Right kidney (tissue), 9 donors: ENCODE measurements at places on chromosomes 5 and 9.

DNA sequence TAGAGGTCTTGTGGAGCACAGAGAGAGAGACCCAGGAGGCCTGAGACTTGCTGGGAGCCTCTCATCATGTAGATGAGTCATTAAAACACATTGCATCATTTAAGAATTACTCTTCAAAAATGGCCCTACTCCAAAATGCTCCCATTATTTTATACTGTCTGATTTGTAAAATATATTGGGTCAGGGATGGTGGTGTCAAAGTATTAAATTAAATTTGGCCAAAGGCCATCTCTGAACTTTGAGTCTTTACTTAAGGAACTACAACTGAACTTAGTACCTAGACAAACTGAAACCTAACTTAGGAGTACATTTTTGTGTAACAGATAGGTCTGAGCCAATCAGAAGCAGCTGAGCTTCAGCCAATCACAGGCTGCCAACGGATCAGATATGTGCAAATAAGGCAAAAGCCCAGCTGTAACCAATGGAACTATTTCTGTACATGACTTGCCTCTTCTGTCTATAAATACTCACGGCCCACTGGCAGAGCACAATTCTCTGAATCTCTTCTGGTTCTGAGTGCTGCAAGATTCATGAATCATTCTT, 657.2 kb downstream of the TLE1 start:
- no peak for DNase-seq

DNA sequence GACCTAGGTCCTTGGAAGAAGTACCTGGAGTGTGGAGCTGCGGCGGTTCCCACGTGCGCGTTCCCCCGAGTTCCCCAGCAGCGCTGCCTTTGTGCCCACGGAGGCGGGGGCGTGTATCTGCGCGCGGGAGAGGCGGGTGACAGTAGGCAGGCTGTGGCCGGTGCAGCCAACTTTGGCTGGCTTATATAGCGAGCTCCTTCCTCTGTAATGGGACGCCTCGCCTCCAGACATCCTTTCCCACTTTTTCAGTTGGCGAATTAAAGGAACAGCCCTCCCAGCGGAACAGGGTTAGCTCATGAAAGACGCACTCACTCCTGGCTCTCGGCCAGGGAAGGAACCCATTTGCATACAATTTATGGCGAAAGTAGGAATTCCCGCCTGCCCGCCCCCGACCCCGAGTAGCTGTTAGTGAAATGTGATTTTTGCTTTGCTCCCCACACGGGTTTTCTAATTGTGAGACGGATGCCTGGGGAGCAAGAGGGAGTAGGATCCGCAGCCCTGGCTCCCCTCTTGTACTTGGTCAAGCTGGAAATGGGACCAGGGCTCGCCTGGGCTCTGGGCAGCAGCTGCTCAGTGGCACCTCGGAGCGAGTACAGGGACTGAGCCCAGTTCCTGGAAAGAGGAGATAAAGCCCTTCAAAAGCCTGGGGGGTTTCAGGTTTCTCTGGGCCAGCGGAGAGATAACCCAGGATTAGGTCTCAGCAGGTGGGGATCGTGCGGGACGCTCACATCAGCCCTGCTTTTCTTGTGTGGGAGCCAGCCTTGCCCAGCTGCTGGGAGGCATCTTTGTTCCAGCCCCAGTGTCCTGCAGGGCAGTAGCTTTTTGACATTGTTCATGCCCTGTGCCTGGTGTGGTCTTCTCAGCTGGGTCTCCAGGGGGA, at the start of gene TNC:
Gene TNC, minus strand, starts transcription at position 159 of the 880 bp plus-strand sequence. CDS start 27,139 bp downstream, outside the sequence.
- peak; percentile 83 for DNase-seq

DNA sequence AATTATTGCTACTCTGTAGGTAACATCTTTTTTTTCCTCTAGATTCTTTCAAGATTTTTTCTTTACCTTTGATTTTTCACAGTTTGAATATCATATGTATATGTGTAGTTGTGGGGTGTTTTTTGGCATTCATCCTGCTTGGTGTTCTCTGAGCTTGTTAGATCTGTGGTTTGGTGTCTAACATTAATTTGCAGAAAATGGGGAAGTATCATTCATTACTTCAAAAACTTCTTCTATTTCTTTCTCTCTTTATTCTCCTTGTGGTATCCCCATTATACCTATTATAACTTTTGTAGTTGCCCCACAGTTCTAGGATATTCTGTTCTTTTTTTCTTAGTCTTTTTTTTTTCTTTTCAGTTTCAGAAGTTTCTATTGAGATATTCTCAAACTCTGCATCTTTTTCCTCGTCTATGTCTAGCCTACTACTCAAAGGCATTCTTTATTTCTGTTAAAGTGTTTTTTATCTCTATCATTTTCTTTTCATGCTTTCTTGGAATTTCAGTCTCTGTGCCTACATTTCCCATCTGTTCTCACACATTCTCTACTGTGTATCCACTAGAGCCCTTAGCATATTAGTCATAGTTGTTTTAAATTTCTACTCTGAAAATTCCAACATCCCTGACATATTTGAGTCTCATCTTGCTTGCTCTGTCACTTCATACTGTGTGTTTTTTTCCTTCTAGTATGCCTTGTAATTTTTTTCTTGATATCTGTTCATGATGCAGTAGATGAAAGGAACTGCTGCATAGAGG, 60.1 kb upstream of the GNA14 start:
- DNase-seq = no peak

GRCh38 chr5:140381972-140382371, 19.7 kb upstream of the ANKHD1 start:
- no peak for DNase-seq

GRCh38 chr9:70811638-70812037, 309.8 kb downstream of the TRPM3 start:
- no peak for DNase-seq

DNA sequence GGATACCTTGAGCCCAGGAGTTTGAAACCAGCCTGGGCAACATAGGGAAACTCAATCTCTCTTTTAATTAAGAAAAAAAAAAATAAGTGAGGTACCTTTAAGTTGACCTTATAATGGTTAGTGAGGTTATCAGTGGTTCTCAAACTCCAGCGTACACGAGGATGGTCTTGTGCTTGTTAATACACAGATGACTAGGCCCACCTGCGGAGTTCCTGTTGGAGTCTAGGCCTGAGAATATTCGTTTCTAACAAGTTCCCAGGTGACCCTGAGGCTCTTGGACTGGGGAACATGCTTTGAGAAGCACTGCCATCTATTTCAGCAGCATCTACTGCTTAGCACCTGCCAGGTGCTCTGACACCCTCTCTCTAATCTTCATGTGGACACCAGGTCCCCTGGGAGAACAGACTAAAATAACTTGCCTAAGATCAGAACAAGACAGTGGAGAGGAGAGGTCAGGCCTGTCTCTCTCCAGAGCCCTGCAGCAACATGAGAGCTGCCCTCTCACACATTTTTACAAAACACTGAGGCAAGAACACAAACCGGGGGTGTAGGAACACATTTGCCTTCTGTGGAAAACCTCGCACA, 24.6 kb downstream of the TLE1 start:
- DNase-seq = no peak

DNA sequence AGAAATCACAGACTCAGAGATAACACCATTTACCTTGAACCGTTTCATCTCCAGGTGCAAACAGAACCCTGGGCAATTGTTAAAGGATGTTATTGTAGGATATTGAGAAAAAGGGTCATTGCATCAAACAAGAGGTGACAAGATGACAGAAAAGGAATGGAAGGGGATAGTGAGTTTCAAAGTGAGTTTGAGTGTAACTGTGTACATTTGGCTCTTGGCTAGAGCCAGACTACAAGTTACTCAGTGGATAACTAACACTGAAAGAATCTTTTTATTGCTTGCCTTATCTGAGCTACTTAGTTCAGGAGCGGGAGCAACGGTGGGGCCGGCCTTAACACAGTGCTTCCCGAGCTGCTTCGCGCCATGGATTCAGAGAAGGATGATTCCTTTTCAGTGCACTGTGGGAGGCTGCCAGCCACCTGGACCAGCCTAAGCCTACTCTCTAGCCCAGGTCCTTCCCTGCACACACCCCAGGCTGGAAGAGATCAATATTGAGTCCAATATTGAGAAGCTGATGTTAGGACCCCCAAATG, 193.4 kb downstream of the ATPSCKMT start:
- no peak for DNase-seq

DNA sequence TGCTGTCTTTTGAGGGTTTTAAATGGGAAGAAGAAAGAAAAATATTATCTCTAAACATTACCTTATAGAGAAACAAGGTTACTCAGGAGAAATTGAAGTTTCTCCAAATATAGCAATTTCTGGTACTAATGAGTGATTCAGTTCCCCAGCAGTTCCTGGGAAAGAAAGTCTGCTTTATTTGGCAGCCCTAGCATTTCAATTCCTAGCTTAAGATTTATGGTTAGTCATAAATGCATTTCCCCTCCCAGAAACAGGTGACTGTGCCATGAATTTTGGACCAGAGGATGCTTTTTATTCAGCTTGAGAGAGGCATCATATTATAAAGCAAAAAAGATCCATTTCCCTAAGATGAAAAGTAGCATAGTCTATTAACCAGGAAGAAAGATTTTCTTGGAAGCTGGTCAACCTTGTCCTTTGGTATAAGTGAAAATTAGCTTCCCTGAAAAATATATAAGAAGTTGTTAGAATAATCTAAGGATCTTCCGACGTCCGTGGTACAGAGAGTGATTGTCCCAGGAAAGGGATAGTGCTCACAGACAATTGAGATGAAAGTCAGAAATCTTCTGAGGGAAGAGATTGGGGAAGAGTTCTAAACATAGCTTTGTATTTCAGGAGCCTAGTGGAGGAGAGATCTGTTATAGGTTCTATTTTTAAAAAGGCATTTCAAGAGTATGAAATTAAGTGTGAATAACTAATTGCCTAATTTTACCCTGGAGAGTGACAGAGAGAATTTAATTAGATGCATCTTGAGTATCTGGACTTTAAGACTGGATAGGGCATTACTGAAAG, 164.9 kb downstream of the ESM1 start:
- no peak for DNase-seq

GRCh38 chr5:116564312-116564711, 10.3 kb downstream of the SEMA6A start:
- no peak for DNase-seq

DNA sequence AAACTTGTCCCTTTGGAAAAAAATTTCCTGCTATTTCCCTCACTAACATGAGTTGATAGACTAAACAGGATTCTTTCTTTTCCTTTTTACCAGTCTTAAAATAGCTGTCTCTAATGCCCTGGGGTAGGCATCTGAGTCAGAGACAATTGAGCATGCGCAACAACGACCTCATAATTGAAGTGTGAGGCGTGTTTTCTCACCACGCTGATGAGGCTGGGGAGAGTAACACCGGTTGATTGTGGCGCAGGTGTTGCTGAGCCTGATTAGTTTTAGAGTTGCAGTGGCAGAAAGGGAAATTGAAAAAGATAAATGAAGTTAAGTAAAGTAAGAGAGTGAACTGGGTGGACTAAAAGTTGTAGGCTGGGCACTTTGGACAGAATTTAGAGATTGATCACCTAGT, 213.7 kb downstream of the TLR4 start:
- no peak for DNase-seq

DNA sequence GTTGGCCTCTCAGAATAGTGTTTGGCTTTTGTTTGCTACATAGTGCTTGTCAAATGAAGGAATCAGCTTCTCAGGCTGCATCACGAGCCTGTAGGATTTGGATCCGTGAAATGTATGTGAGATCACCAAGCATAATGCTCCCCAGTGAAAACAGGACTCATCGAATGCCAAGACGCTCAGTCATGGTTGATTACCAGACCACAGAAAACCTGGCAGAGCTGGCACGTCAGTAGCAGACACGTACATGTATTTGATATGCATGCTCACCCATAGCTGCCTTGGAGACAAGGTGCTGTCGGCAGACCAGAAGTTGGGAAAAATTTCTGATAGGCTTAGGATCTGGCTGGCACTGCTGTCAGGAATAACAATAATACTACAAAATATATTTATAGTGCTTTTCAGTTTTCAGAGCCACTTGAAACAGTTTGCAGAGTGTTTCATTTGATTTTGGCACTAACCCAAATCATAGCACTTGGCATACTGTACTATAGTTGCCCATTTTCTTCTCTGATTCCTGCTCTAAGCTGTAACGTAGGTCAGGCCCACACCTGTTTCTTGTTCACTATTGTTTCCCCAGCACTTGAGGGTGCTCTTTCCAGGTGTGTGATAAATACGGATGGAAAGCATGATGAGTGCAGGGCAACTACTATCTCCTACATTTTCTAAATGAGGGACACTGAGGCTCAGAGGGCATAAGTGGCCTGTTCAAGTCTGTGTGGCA, 226.1 kb downstream of the NR3C1 start:
- no peak for DNase-seq

- DNase-seq = no peak
Measured at GRCh38 chr9:117739624-117740347, 35.6 kb downstream of the TLR4 start.

DNA sequence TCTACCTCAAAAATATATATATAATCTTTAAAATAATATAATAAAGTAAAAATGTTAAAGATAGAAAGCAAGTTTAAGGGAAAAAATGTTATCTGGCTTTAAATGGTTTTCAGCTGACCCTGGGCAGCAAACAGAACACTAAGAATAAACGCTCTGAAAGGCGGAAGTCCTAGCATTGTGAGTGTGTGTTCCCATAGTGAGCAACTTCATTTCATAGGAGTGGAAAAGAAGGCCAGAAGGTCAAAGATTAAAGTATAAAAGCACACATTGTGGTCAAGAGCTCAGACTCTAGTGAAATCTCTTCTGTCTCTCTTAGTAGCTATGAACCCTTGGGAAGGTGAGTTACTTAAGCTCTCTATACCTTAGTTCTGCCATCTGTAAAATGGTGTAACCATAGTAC, 374.4 kb downstream of the ENC1 start:
- DNase-seq = no peak

- no peak for DNase-seq
Measured at GRCh38 chr5:66134407-66134861, 9.7 kb upstream of the SREK1 start.

DNA sequence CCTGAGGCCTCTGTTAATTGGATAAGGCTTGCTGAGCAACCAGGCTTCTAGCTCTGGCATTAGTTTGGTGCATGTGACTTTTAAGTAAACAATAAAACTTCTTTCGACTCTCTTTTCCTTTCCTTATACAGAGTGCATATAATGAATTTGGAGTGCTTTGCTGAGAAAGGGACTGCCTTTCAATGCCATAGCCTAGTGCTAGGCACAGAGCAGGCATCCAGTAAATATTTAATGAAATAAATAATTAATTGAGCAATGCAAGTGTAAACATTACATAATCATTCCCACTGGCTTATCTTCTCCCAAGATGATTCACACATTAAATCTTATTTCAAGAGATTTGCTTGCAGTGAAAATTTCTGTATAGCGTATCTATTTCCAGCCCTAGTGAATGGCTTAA, 74.1 kb downstream of the NMUR2 start:
- no peak for DNase-seq

DNA sequence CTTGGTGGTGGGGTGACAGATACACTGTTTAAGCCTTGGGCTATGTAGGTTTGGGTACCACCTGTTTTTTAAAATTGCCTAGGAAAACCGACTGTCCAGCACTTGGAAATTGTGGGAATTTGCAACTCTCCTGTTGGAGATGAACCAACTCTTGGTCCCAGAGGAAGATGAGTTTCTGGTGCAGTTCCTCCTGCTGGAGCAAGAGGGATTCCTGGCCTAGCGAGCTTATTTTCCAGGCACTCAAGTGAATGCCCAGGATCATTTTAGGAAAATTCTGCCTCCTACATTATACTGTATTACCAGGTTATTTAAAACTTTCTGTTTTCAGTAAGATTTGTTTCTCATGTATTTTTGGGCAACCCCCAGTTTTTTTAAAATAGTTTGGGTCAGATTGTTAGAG, 33.7 kb downstream of the AP3S1 start:
- DNase-seq = no peak

- DNase-seq = no peak
Measured at GRCh38 chr5:151935135-151935695, 10.6 kb upstream of the GLRA1 start.
